ENCODE measurements at places on chromosomes 3 and 15.

GRCh38 chr3:56762718-56763117 is 39.0 kb downstream of the ARHGEF3 start:
- no peak for DNase-seq

- DNase-seq: no peak
Measured at GRCh38 chr15:29452881-29453731, 183.5 kb upstream of the NSMCE3 start.

- DNase-seq: no peak
Measured at GRCh38 chr3:99863002-99863401, 45.3 kb downstream of the CMSS1 start.

DNA sequence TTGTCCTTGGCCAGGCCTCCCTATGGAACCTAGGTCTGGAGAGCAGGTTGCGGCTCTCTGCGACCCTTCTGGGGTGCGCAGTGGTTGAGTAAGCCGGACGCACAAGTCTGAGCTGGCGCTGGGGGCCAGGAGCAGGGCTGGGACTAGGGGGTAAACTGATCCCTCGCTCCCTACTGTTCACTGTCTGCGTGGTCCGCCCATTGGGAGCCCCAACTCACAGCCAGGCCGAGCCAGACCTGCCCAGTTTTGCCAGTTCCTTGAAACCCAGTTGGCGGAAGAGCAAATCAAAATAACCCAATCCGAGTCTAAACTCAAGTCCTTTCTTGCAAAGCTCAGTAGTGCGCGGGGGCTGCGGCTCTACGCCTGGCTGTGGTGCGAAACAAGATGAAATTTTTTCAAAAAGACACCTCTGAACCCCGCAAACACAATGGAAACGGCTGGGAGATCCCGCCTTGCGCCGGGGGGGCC is 17.5 kb downstream of the RGMA start:
- DNase-seq: no peak

GRCh38 chr3:149203758-149204157 is 17.9 kb downstream of the CP start:
- DNase-seq: no peak

DNA sequence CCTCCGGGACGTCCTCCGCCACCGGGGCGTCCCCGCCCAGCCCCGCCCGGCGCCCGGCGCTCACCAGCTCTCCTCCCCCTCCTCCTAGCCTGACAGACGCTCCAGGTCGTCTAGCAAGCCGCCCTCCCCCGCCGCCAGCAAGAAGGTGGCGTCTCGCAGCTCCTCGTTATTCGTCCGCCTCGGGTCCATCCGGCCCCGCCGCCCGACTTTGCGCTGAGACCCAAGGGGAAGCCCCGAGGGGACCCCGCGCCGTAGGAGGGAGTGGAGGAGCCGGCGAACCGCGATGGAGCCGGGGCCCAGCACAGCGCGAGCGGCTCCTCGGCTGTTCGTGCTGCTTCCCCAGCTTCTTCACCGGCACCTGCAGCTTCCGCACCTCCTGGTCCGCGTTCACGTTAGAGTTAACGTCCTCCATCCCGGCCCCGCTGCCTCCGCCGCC is 26.3 kb upstream of the MTHFS start:
- DNase-seq: peak; percentile 14

DNA sequence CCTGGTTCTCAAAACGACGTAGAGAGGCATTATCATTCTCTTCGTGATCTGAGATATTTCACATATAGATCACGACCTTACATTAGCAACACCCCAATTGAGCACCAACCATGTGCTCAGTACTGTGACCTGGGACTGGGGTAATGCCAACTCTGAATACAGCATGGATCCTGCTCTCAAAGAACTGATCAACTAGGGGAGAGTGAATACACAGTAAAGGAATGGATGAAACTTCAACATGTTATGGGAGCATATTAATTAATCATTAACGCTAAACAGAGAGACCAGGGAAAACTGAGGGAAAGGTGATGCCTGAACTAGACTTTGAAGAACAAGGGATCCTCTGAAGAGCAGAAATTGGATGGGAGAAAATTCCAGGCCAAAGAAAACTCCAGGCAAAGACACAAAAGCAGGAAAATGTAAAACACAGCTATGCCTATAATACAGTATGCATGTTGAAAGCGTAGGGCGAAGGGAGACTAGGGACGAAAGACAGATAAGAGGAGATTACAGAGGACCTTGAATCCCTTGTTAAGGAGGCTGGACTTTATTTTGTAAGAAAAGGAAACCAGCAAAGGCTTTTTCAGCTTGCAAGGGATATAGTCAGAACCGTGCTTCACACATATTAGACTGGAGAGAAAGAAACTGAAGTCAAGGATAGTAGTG is 105.7 kb downstream of the ANO10 start:
- DNase-seq: no peak
